NCI-H510A (cell line): ENCODE measurements at places on chromosomes 2 and 18.

DNA sequence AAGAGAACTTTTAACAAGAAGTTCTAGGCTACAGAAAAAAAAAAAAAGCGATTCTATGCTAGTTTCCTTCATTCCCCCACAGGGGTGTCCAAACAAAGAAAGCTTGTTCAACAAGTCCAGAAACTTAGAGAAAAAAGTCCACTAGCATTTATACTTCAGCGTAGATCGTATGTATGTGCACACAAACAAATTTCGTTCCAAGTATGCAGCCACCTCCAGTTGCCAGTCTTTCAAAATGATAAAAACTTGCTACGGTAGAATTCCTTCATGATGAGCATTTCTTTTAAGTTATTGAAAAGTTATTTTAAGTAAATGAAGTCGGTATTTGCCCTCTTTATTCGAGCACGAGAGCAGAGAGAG, 3.7 kb upstream of the OTX1 start:
- DNase-seq: no peak

GRCh38 chr2:99397266-99397920, 60.2 kb downstream of the EIF5B start:
- no peak for DNase-seq

DNA sequence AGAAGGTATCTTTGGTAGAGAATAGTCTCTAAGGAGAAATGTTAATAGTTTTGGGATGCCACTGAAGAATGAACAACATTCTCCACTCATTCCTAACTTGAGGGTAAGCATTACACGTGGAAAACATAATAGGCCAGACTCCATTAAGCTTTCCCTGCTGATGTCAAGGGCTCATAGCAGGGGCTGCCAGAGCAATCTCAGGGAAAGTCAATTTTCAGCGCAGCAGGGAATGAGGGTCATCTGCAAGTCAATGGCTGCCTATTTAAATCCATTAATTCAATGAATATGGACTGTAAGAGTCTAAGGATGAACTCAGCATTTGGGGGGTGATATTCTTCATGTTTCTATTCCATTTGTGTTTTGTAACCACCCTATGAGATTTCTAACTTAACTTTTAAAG, 144.2 kb upstream of the ARL4C start:
- no peak for DNase-seq

DNA sequence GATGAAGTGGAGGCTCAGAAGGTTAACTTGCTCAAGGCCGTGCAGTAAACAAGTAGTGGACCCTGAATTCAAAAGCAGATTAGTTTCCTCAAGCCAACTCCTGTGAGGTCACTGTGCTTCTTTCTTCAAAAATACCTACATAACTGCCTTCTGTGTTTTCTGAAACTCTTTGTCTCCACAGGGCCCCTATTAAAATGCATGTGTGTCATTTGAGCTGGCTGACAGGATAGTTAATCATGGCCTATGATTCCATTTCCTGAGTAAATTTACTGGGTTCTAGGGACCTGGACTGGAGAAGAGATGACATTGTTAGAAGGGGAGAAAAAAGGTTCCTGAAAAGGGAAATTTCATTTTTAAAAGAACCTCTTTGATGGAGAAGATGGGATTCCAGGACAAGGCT, 12.9 kb upstream of the DTNA start:
- DNase-seq: no peak

DNA sequence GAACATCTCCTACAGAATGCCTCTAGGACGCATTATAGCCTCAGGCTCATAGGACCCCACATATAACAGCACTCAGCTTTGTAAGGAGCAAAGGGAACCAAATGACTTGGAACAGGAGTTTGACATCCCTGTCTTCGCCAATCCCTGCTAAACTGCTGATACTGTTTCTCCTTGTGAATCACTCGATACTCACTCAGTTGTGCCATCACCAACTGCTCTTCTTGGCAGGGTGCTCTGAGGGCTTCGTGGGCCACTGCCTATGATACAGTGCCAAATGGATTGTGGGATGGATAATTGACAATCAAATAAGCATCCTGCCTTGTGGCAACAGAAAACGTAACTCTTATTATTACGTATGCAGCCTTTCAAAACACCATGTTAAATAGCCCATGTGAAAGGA, 396.3 kb downstream of the RIT2 start:
- DNase-seq: no peak

GRCh38 chr18:31998880-31999412, 19.7 kb upstream of the RNF125 start:
- DNase-seq: no peak

- no peak for DNase-seq
Measured at GRCh38 chr2:108418416-108418815, 30.6 kb upstream of the GCC2 start.

GRCh38 chr2:233487748-233488345, 78.7 kb downstream of the USP40 start:
- DNase-seq: no peak

DNA sequence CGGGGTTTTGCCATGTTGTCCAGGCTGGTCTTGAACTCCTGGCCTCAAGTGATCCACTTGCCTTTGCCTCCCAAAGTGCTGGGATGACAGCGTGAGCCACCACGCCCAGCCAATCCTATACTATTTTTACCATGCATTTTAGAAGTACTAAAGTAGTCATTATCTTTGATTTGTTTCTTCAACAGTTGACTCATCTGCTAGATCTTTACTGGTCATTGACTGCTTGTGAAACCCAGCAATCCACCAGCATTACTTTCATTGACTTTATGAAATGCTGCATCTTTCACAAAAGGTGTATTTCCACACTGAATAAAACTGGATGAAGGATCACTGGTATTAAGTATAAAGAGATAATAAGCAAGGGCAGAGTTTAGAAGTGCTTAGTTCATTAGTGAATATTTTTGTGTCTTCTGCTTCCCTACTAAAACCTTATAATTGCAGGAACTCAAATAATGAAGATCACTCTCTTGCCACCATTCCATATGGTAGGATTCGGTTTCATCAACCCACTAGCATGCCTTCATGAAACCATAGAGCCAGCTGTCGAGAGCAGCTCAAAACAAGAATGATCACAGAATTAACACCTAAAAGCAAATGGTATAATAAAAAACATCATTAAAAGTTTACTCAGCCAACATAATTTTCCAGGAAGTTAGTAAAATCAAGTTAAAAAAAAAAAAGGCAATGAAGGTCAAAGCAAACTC, 33.1 kb downstream of the IRS1 start:
- no peak for DNase-seq

- no peak for DNase-seq
Measured at GRCh38 chr2:228986961-228987360, 284.1 kb downstream of the PID1 start.

DNA sequence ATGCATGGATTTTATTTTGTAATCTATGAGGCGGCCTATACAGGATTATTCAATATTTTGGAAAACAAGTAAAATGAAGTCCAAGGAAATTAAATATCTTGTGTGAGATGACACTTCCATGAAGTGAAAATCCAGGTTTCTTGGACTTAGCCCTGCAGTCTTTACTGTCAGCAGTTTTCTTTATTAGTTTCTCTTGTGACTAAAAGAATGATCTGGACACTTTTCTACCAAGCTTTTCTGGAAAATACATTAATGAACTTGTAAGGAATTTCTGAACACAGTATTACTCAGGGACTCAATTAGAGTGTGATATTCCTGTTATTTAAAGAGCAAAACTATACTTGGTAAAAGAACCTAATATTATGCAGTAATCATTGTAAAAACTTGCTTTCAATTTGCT, 610.4 kb upstream of the SLC8A1 start:
- no peak for DNase-seq

DNA sequence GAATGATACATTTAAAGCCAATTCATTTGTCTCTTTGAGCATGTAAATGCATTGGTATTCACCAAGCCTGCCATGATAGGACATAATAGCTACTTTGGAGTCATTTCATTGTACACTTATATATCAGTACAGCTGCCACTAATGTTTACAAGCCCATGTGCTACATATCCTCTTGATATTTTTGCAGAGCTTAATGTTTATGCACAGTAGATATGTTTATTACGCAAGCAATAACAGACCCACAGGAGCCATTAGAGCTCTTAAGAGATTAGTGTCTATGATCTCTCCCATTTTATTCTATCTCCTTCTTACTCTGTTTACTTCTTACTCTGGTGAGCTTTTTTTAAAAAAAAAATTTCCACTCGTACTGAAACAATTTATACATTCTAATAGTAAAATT, 1132.1 kb upstream of the ZEB2 start:
- DNase-seq: no peak

GRCh38 chr18:6374340-6374739, 40.4 kb downstream of the L3MBTL4 start:
- no peak for DNase-seq

DNA sequence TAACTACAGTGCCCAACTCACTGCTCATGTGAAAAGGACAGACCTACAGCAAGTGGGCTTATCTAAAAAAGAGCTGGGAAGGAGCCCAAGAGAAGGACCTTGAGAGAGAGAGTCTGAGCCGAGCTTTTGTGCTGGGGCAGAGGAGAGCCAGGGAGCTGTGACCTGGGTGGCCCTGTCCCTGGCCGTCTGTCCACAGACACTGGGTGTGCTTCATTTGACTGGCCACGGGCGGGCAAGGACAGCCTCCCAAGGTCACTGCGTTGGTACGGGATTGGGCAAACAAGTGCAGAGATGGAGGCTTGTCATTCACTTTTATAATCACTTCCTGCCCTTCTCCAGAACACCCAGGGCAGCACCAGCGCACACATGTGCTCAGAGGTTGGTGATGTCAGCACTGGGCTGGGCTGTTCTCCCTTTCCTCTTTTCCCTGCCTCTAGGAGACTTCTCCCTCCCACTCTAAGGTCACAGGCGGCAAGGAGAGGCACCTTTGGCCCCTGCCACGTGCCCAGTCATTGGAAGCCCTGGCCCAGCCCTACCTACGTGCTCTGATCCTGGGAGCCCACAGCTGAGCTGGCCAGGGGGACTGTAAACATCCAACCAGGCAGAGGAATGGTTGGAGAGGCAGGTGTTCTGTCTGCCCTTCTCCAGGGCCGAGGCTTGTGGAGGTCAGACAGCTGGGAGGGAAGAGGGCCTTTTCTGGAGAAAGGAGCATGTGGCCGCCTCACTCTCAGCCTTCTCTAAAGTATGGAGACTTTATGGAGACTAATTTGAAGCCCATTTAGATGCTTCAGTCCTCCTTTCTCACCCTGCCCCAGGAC, 6.4 kb upstream of the PSD4 start:
- DNase-seq: peak; percentile 61

- no peak for DNase-seq
Measured at GRCh38 chr2:187150670-187151069, 297.4 kb downstream of the CALCRL start.

- no peak for DNase-seq
Measured at GRCh38 chr2:191675807-191676721, 1.9 kb upstream of the NABP1 start.

GRCh38 chr18:13530879-13531387, 195.4 kb downstream of the FAM210A start:
- DNase-seq: no peak

DNA sequence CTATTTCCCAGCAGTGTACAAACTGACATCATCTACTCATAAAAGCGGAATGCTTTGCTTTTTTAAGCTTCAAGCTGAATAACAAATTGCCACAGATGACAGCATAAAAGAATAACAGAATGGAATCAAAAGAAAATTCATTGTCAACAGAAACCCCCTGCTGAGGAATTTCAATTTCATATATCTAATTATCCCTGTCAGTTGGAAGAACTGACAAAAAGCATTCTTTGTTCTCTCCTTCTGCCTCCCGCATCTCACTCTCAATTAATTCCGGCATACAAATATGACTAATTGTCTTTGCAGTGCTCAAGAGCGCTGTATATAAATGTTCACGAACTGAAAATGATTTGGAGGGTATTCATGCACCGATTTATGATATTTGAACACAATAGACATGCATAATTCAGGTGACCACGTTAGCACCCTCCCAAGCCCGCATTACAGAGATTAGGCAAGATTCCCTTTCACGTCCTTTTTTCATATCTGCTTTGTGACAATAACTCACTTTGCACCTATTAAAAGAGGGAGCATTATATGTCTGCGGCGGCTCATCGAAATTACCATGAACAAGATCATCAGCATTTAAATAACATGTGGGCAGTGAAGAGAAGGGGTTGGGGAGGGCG, 277.7 kb upstream of the SALL3 start:
- DNase-seq: no peak

GRCh38 chr2:14536976-14537375, 95.5 kb upstream of the LRATD1 start:
- no peak for DNase-seq

- DNase-seq: no peak
Measured at GRCh38 chr18:45107425-45107824, 426.7 kb downstream of the SETBP1 start.
